ENCODE measurements at places on chromosomes 4 and X. TPM values are rescaled to one million over a fixed set of nuclear protein-coding genes. Genes with fewer than 3 reads are reported as not detected.

DHX15 gene
- total RNA-seq = 97.8 TPM

AR gene
- total RNA-seq = 3.1 TPM

DKC1 gene
- 148 TPM for total RNA-seq

RHOXF1 gene
- total RNA-seq = not detected

CT47B1 gene
- not detected for total RNA-seq

GPRASP3 gene
- 3.3 TPM for total RNA-seq

PRIMPOL gene
- 7.1 TPM for total RNA-seq

TMPRSS11B gene
- total RNA-seq = not detected

HSD17B13 gene
- not detected for total RNA-seq

NMU gene
- total RNA-seq = 0.48 TPM

VSIG1 gene
- 0.21 TPM for total RNA-seq

IL9R gene
- 0.19 TPM for total RNA-seq

GPRIN3 gene
- total RNA-seq = 1.5 TPM

CCNA2 gene
- total RNA-seq = 43.1 TPM

RP2 gene
- total RNA-seq = 11.4 TPM

GABRE gene
- 24.5 TPM for total RNA-seq

CFAP99 gene
- total RNA-seq = not detected

ENOPH1 gene
- 29.8 TPM for total RNA-seq

SASH3 gene
- not detected for total RNA-seq

FGFBP1 gene
- total RNA-seq = 3.9 TPM

GLRA2 gene
- not detected for total RNA-seq

ALB gene
- total RNA-seq = not detected

IGFBP7 gene
- total RNA-seq = 224 TPM

KLF8 gene
- not detected for total RNA-seq

BANK1 gene
- total RNA-seq = 1.3 TPM

EVC gene
- 7.7 TPM for total RNA-seq

CSAG3 gene
- not detected for total RNA-seq

TKTL2 gene
- not detected for total RNA-seq

SLC35A2 gene
- 65.0 TPM for total RNA-seq

All from A549 treated with Mapracorat at 1 μM for 4 hours (cell line).